ENCODE measurements at places on chromosomes 12 and 14. TPM values are rescaled to one million over a fixed set of nuclear protein-coding genes. Genes with fewer than 3 reads are reported as not detected.

DNA sequence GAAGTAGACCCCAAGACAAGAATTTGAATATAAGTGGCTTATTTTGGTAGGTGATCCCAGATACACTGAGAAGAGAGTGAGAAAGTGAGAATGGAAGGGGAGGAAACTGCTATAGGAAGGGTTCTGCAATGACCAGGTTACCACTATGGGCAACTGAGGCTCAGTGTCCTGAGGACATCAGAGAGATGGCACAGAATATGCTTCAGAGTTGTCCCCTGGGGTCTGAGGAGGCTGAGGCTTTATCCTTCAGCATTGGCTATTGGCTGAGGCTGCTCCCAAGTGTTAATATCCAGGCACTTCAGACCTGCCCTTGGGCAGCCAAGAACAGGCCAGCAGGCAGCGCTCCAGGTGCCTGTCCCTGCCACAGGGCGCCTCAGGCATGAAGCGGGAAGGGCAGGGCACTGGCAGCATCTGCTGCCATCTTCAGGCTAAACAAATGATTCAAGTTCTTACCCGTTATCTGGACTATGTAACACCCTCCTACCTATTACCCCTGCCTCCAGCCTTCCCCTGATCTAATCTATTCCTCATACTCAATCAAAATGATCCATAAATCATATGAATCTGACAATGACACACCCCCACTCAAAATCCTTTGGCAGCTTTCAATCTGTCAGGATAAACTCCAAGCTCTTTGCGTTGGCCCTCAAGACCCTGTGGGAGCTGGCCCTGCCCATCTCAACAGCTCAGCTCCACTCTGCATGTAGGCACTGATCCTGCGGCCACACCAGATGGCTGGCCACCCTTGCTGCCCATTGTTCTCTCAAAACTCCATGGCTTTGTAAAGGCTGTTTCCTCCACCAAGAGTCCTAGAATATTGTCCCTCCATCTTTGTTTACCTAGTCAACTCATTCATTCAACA, 42.4 kb downstream of the CKAP4 start:
- H3K4me1 ChIP-seq = no peaks in the 10 kb centered on the region
- DNase-seq = peak; percentile 8
- H3K4me3 ChIP-seq = no peak overlapping the region
- peaks cover 20% of the 10 kb centered on the region for H3K27me3 ChIP-seq
- no peaks in the 10 kb centered on the region for H3K36me3 ChIP-seq

DNA sequence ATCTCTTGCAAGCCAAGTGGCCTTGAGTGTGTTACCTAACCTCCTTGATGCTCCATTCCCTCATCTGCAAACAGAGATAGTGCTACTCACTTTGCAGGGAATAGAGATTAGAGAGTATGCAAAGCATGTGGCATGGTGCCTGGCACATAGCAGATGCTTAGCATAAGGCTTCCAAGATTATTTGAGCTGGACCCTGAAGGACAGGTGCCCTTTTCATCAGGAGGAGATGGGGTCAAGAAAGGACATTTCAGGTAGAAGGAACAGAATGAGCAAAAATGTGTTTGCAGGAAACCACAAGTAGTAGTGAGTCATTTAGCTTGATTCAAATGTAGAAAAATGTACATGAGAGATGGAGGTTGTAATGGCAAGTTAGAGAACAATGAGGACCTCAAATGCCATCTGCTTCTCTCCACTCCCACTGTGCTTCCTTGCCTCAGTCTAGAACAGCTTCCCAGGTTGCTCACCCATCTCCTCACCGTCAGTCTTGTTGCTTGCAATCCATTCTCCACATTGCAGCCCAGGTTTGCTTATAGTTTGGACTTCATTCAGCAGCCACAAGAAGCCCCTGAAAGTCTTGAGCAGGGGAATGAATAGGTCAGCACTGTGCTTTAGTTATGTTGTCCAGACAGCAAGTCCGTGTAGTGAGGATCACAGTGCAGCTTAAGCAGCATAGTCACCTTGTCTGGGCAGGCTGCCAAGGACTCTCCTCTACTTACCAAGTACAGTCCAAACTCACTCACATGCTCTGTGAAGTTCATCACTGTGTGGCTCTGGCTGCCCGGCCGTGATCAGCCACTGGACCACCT, 536.3 kb upstream of the CCDC196 start:
- H3K4me1 ChIP-seq = peaks cover 10% of the 10 kb centered on the region
- no peak overlapping the region for H3K4me3 ChIP-seq
- no peak overlapping the region for H3K27ac ChIP-seq
- peak; percentile 13 for DNase-seq
- H3K27me3 ChIP-seq = peaks cover 17% of the 10 kb centered on the region

- H3K4me3 ChIP-seq = no peak overlapping the region
- H3K27ac ChIP-seq = no peak overlapping the region
- peaks cover 7% of the 10 kb centered on the region for H3K36me3 ChIP-seq
- H3K4me1 ChIP-seq = no peaks in the 10 kb centered on the region
- H3K27me3 ChIP-seq = peaks cover 33% of the 10 kb centered on the region
Observed at GRCh38 chr14:100155756-100156616, 3.5 kb downstream of the DEGS2 start.

- no peaks in the 10 kb centered on the region for H3K27me3 ChIP-seq
- no peak for DNase-seq
- peaks cover 5% of the 10 kb centered on the region for H3K36me3 ChIP-seq
- peaks cover 28% of the 10 kb centered on the region for H3K4me1 ChIP-seq
- H3K27ac ChIP-seq = peak overlapping the region; percentile 97
Observed at GRCh38 chr14:73645248-73645610, 443 bp downstream of the DNAL1 start.

DNA sequence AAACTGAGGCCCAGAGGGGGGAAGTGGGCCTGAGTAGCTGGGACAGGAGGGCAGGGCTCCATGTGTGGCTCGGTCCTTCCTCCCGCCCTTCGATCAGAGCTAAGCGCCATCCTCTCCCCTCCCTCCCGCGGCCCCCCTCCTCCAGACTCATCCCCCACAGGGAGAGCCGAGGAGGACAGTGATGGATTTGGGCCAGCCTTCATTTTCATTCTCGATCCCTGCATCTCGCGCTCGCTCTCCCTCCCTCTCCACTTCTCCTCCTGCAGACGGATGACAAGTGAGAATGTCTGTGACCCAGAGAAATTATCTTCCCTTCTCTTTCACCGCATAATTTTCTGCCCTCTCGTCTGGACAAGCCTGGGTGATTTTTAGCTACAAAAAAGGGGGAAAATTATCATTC, 183.3 kb downstream of the RBM19 start:
- H3K36me3 ChIP-seq = no peaks in the 10 kb centered on the region
- no peak for DNase-seq
- H3K4me1 ChIP-seq = peaks cover 38% of the 10 kb centered on the region
- no peak overlapping the region for H3K4me3 ChIP-seq

GRCh38 chr12:9084417-9084816, 31.3 kb downstream of the A2M start:
- no peak overlapping the region for H3K4me3 ChIP-seq
- H3K27me3 ChIP-seq = no peaks in the 10 kb centered on the region
- H3K4me1 ChIP-seq = no peaks in the 10 kb centered on the region
- DNase-seq = no peak

- peaks cover 2% of the 10 kb centered on the region for H3K27me3 ChIP-seq
- H3K4me3 ChIP-seq = no peak overlapping the region
- no peak for DNase-seq
- no peak overlapping the region for H3K27ac ChIP-seq
- peaks cover 8% of the 10 kb centered on the region for H3K36me3 ChIP-seq
Observed at GRCh38 chr12:32048791-32049190, 57.9 kb upstream of the BICD1 start.

Gene CFAP251
- 1.6 TPM for total RNA-seq

Gene PSMA3
- 158 TPM for total RNA-seq
